Activated T-helper 1 cell treated with anti-CD3 and anti-CD28 coated beads, Interleukin-2, amount 50 U/mL, for 16 hours (primary cell): ENCODE measurements at places on chromosomes 5 and 9.

- DNase-seq, result no peak
Observed at GRCh38 chr5:154129921-154130320, 60.6 kb upstream of the GALNT10 start.

- no peak for DNase-seq
Observed at GRCh38 chr5:152542741-152543140, 137.7 kb upstream of the NMUR2 start.

- no peak for DNase-seq
Observed at GRCh38 chr9:110207071-110207641, 803 bp downstream of the C9orf152 start.

DNA sequence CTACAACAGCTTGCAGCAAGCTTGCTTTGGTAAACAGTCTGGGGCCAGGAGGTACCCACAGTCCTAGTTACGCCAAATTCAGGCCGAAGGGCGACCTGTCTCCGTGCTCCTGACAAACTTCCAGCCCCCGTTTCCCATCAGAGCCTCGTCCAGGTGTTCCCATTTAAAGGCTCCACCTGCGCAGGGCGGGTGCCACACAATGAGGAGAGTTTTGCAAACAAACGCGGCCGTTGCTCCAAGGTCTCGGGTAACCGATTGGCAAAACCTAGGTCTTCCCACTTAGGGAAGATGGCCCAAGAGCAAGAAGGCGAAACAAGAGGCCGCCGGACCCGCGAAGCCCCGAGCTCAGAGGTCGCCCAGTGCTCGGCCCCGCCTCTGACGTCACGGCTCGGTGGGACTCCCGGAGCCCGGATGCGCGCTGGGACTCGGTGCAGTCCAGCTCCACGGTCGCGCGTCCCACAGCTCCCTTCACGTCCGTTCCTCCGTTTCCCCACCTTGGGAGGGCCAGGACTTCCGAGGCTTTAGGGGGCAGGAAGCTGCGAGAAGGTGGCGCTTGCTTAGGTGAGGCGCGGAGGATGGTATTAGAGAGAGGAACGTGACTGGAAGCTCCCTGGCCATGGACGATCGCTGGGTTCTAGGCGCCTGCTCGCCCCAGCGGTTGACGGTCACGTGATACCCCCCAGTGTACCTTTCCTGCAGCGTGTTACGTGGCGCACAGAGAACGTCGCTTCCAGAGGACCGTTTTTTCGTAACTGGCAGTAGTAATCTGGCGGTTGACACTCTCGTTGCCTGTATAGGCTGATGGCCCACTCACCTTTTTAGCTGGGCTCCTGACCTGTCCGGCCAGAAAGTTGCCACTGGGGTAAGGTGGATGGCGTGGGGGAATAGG is 41.8 kb upstream of the KDM4C start:
- DNase-seq, result peak; percentile 40

DNA sequence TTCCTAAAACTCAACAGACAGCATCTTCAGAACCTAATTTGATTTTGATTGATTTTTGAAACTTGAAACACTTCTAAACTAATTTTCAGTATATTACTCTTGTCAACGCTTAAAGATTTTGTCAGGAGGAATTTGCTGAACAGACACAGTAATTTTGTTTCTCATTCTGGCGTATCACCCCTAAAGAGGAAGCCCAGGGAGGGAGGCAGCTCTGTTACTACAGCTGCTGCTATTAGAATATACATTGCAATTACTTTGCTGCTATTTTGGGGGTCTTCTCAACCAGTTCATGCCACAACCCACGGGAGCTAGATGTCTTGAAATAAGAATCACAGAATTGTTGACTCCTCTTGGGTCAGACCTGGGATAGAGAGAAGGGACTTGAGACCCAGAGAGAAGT is 122.6 kb downstream of the TLR4 start:
- DNase-seq, result no peak

- no peak for DNase-seq
Observed at GRCh38 chr5:87300744-87301143, 33.1 kb downstream of the RASA1 start.

DNA sequence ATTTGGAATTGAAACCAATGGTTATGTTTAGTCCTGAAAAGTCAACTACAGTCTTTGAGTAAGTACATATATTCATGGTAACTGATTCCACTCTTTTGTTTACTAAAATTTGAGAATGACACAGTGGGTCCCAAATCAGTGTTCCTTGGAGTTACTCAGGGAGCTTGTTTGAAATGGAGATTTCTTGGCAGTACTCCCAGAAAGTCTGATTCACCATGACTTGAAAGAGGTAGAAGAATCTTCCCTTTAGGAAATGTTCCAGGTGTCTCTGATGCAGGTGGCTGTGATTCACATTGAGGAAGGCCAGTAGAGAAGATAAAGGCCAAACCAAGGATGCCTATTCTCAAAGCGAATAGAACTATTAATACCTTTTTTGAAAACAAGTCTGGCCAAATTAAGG is 1078.3 kb downstream of the CDH12 start:
- DNase-seq, result no peak

DNA sequence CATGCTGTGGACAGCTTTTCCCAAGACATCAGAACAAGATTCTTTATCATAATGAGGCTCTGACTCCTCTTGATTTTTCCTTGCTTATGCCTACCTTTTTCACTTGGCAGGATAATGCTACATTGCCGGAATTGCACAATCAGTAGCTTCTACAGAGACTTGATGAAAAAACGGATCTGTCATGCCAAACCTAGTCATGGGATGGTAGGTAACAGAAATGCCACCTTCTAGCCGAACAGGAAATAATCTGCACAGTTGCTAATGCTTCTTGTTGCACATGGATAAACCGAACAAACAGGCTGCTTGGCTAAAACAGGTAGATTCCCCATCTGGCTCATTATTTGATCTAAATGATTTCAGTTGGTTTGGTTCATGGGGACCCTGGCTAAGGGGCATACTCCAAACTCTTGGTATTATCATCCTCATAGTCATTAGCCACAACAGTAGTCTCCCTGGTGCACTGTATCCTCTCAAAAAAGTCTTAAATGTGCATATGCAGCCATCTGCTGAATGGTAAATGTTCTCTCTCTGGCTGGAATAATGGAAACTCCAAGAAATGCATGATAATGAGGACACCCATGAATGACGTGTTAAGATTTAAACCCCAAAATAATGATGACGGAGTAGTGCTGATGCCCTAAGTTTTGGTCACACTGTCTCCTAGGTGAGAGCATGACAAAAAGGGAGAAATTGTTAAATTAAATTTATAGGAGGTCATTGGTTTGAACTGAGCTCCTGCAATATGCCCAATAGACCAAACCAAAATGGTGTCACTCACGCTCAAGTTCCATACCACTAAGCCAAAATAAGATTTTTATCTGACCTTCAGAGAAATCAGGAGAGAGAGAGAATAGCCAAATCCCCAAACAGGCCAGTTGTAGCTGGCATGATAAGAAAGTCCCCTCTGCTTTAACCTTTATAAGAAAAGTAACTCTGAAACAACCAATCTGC is 47.0 kb downstream of the RAPGEF1 start:
- no peak for DNase-seq

GRCh38 chr5:150791536-150791935 is 13.0 kb downstream of the SMIM3 start:
- no peak for DNase-seq
